ENCODE measurements at places on chromosomes 11 and 22.
A peak's percentile ranks its signal among the peaks of the same experiment; 100 is the strongest.

GRCh38 chr11:126061707-126062678 lies 673 bp downstream of the CDON start:
- DNase-seq: peak; percentile 72

- no peak for DNase-seq
These were observed 656.8 kb downstream of the TBC1D22A start for GRCh38 chr22:47419239-47419638.

GRCh38 chr11:125410091-125410490 lies 86.0 kb downstream of the FEZ1 start:
- DNase-seq: peak; percentile 17

DNA sequence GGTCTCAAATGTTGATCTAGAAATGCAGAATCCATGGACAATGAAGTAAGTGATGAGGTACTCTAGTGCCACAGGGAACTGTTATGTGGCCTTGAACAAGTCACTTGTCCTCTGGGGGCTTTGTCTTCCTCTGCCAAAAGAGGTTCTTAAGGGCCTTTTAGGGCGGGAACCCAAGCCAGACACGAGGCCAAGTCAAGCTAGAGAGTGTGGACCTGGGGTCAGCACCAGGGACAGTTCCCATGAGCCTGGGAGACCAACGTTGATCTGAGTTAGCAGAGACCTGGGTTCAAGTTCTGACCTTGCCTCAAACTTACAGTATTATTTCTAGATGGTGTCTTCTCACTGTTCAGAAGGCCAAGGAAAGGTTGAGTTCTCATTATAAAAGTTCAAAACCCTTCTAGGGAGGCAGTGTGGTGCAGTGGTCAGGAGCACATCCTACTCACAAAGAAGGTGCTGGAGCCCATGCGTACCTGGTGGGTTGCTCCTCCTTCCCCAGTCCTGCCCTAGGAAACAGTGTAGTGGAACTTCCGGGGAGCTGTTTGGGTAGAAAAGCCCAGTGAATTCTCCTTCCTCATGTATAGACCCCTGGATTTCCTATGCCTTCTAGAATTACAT lies 121.5 kb downstream of the CHST1 start:
- DNase-seq: no peak

DNA sequence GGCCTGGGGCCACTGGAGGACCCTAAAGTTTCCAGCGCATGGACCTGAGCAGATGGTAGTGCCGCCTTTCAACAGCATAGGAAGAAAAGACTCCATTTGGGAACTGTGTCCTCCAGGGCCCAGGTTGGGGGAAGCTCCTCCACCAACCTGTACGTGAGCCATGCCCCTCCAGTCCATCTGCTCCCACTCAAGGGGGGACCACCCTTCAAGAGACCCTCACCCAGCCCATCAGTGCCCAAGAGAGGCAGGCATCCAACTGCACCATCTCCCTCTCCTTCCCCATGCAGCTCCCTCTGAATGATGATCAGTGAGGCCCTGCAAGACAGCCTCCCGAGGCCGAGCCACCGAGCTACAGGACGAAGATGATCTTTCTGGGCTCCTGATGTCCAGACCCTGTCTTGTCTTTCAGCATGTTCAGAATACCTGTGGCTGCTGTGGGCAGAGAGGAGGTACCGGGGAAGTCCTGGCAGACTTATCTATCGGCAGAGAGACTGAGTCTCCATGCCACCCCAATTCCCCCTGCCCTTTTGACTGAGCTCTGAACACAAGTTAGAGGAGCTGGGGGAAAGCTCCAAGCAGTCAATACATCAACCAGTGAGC lies 25.0 kb upstream of the JAM3 start:
- DNase-seq: no peak

GRCh38 chr11:66467034-66467659 lies 442 bp downstream of the PELI3 start:
- DNase-seq: no peak

GRCh38 chr22:30843245-30843644 lies 125.3 kb downstream of the MORC2 start:
- no peak for DNase-seq

GRCh38 chr11:19577976-19578619 lies 134.5 kb upstream of the NAV2 start:
- DNase-seq: peak; percentile 29

DNA sequence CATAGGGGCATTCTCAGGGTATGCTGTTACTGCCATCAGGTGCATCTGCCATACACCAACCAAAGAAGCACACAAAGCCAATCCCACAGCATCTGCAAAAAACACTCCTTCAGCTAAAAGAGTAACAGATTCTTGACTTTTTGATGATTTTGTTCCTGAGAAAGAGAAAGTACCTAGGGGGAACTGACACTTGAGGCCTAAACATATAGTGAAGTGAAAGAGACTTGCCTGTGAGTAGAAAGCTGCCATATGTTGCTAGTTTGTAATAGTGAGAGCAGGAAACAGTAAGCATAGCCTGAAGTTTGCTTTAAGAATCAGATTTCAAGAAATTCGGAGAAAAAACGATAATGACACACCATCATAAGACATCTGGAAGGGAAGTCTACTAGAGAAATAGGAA lies 97.9 kb upstream of the CTSC start:
- no peak for DNase-seq
